Foreskin keratinocyte (primary cell): ENCODE measurements at places on chromosomes 5 and 9. TPM values are rescaled to one million over a fixed set of nuclear protein-coding genes. Genes with fewer than 3 reads are reported as not detected.

- peak; percentile 43 for DNase-seq
Measured at GRCh38 chr9:34663303-34663605, 797 bp upstream of the CCL27 start.

GRCh38 chr5:132999246-132999645 is 27.1 kb downstream of the ZCCHC10 start:
- DNase-seq: no peak

GRCh38 chr9:126979461-126979860 is 64.9 kb downstream of the RALGPS1 start:
- DNase-seq: peak; percentile 52

DNA sequence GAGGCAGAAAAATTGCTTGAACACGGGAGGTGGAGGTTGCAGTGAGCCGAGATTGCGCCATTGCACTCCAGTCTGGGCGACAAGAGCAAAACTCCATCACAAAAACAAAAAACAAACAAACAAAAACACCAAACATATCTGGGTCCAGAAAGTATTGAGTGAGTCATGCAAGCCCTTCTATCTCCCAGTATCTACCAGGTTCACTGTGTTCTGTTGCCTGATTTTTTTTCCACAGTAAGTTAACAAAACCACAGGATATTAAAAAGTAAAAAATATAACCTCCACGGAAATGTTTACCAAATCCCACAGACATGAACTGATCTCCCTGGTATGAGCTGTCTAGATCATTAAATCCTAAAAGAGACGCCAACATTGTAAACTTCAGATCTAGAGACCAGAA is 94.4 kb downstream of the ANKH start:
- DNase-seq: no peak

DNA sequence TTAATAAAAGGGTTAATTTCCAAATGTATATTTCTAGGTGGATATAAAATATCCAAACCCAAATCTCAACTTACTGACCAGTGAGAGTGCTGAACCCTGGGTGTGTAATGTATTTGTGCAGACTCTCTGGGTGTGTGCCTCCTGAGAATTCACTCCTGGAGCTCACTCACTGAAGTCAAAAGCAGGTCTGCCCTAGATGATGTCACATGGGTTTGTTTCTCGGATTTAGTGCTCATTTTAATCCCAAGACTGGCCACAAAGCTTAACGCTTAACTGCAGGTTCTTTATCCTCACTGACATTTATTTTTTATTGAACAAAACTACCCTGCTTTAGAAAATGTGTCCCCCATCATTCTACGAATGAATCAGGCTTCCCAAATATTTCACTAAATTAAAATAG is 179.4 kb downstream of the PPP2R2B start:
- DNase-seq: no peak

DNA sequence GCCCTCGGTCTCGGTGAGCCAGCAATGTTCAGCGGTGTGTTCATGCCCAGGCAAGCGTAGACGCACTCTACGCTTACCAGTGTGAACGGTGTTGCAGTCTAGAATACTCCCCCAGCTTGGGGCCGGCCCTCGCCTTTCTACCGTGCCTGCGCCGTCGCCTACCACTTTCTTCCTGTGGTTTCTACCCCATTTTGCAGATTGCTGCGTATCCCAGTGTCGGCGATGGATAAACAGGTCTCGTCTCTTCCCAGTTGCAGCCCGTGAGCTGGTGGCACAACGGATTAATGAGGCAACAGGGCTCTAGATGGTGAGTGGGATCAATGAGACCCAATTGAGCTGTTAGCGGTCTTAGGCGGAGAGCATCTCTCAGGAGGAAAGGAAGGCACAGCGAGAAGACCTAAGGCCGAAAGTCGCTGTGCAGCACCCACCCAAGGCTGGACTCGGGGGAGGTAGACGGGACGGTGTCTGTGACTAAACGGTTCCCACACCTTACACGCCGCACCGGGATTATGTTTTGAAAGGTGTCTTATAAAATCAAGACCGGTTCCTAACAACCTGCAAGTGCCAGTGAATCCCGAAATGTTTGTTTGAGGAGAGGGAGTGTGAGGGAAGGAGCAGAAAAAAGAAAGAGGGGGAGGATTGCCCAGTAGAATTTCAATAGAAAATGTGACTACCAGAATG is 5.8 kb downstream of the OTP start:
- DNase-seq: no peak

AK8 gene
- 0.14 TPM in 2 replicates for total RNA-seq

PCDHA4 gene
- not detected in 2 replicates for total RNA-seq

CDKN2B gene
- 4.7 and 9.0 TPM in 2 replicates for total RNA-seq

ZNF462 gene
- 19.6 and 22.4 TPM in 2 replicates for total RNA-seq

CAAP1 gene
- 13.5 and 14.6 TPM in 2 replicates for total RNA-seq

CEL gene
- total RNA-seq: 0.34 and 0.67 TPM in 2 replicates

ANKRD31 gene
- total RNA-seq: 0.07 and 0.10 TPM in 2 replicates

SUSD3 gene
- 0.11 and 0.44 TPM in 2 replicates for total RNA-seq
